Trophoblast cell (in vitro differentiated cells and primary cell): ENCODE measurements at places on chromosomes 4 and X.
A peak's percentile ranks its signal among the peaks of the same experiment; 100 is the strongest.

- DNase-seq, result no peak
Observed at GRCh38 chr4:155371432-155372043, 5.2 kb downstream of the MAP9 start.

GRCh38 chr4:165410214-165410613 is 31.4 kb downstream of the CPE start:
- DNase-seq, result no peak

- DNase-seq, result no peak
Observed at GRCh38 chr4:54659749-54660535, 2.2 kb downstream of the KIT start.

DNA sequence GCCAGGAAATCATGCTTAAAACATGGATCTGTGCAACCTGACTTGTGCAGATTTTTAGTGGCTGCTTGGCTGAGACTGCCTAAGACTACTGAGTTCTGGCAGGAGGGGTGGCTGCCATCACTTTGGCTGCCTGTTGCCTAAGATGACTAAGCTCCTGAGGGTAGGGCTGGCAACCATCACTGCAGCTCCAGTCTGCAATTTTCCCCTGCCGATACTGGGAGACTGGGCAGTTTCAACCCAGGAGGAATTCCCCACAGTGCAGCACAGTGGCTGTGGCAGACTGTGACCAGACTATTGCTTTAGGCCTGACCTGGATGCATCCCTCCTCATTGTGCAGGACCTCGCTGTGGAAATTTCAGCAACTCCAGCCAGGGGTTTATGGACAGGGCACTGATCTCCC is 544.9 kb downstream of the ANKRD50 start:
- no peak for DNase-seq

DNA sequence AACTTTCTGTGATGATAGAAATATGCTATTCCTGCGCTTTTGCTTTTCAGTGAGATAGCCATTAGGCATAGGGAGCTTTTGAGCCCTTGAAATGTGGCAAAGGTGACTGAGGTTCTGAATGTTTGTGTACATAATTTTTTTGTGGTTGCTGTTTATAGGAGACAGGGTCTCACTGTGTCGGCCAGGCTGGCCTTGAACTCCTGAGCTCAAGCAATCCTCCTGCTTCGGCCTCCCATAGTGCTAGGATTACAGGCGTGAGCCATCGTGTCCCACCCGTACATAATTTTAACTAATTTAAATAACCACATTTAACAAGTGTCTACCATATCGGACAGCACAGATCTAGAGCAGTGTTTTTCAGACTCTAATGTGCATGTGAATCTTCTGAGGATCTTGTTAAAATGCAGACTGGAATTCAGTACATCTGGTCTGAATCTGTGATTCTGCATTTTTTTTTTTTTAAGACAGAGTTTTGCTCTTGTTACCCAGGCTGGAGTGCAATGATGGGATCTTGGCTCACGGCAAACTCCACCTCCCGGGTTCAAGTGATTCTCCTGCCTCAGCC is 45.3 kb downstream of the CASP6 start:
- DNase-seq, result no peak

GRCh38 chrX:71563921-71564320 is 14.3 kb upstream of the GCNA start:
- DNase-seq, result no peak

DNA sequence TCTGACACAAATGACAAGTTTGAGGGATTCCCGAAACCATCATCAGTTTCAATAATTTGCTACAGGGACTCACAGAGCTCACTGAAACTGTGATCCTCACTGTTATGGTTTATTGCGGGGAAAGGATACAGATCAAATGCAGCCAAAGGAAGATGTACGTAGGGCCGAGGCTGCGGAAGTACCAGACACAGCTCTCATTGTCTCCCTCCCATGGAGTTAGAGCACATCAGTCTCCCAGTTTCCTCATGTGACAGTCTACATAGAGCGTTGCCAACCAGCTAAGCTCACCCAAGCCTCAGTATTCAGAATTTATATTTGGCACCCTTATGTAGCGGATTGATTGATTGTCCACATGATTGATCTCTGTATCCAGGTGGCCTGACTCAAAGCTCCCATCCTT is 137.8 kb upstream of the TENM3 start:
- no peak for DNase-seq

DNA sequence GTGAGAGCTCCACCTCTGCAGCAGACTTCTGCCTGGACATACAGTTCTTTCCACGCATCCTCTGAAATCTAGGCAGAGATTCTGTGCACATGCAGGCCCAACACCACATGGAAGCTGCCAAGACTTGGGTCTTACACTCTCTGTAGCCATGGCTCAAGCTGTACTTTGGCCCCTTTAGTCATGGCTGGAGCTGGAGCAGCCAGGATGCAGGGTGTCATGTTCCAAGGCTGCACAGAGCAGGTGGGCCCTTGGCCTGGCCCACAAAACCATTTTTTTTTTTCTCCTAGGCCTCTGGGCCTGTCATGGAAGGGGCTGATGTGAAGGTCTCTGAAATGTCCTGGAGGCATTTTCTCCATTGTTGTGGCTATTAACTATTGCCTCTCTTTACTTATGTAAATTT is 990.5 kb upstream of the ADGRL3 start:
- no peak for DNase-seq

GRCh38 chr4:106650701-106651100 is 282.1 kb upstream of the GIMD1 start:
- no peak for DNase-seq

- DNase-seq, result peak; percentile 75
Observed at GRCh38 chr4:40055863-40056715, 561 bp upstream of the N4BP2 start.

DNA sequence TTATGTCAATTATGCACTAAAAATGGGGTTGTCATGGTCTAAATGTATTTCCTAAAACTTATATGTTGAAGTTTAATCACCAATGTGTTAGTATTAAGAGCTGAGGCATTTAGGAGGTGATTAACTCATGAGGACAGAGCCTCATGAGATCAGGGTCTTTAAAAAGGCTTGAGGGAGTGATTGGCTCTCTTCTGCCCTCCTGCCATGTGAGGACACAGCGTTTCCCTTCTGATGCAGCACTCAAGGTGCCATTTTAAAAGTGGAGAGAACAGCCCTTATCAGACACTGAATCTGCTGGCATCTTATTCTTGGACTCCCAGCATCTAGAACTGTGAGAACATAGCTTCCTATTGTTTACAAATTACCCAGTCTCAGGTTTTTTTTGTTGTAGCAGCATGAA is 581.7 kb downstream of the KCNIP4 start:
- no peak for DNase-seq

GRCh38 chr4:182978152-182978827 is 61.1 kb upstream of the DCTD start:
- DNase-seq, result no peak

- DNase-seq, result peak; percentile 50
Observed at GRCh38 chrX:74421036-74421739, at the start of gene SLC16A2. SLC16A2 (plus strand) TSS chrX:74421493; CDS start chrX:74421638, 145 bp downstream.

DNA sequence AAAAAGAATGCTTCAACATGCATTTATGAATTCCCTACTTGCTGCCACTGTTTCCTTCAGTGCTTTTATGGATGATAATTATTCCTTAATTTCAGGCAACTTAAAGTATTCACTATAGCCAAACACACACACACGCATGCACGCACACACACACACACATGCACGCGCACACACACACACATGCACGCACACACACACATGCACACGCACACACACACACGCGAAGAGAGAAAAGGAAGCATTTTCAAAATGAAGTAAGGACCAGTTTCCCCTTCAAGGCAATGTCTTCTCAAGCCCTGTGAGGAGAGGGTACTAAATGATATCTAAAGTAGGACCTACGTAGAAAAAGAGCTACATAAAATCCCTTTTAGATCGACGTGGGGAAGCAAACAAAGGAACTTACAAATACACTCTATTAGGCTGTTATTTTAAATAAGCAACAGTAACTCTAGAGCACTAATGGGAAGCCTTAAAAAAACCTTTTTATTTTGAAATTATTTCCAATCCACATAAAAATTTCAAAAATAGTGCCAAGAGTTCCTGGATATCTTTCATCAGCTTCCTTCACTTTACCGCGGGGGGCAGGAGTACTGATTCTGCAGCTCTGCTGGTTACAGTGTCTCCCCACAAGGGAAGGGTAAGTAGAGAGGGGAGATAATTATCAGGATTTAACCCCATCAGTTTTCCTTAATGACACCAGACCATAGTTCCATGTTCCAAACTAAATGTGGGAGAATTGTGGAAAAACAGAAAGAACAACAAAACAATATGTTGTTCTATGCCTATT is 13.7 kb downstream of the IRF2 start:
- DNase-seq, result no peak

DNA sequence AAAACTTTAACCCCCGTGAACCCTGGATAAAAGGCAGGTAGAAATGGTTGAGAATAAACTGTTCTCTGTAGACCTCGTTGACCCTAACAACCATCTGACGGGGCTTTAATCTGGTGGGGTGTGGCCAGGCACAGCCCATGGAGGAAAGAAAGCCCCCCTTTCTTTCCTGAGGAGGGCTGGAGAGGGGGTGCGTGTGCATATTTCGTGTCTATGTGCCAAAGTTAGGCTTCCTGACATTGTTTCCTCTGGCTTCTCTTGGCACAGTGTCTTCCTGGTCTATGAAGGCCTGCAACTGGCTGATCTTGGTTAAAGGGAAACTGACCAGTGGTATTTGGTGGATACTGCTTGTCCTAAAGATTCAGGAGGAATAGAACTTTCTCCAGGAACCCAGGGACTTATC is 97.1 kb downstream of the MGST2 start:
- no peak for DNase-seq

DNA sequence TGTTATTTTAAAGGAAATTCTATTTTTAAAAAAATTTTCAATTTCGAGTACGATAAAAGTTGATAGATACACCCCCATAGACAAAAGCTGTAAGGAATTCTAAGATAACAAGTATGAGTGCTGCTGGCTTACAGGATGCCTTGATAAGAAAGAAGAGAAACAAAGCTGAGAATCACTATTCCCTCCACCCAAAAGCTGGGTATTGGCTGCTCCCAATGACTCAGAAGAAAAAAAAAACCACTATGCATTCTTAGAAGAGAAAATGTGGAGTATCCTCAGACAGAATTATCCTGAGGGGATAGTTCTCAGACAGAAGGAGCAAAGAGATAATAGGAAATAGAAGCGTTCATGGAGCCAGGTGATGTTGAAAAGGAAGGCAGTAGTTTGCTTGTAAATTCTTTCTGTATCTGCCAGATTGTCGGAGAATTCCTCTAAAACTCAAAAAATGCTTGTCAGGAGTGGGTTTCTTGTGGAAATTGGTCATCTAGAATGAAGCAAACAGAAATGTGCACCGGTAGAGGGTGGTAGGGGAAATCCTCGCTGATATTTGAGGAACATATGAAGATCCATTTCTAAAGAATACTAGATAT is 217.5 kb upstream of the ADAMTS3 start:
- peak; percentile 51 for DNase-seq
